ENCODE measurements at places on chromosomes 2 and 18.
A peak's percentile ranks its signal among the peaks of the same experiment; 100 is the strongest.

DNA sequence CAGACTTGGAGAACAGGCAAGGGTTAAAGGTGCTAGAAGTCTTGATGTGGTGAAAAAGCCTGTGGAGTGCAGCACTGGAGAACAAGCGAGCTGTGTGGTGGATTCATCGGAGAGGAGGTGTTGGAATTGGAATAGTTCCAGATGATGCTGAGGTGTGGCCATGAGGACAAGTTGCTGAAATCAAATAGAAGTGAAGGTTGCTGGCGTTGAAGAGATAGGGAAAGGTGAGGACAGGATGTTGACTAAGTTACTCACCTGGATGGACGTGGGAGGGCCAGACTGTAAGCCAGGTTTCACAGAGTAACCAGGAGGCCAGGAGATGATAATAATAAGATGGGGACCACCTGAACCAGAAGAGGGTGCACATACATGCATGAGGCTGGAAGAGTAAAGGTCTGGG is 173.4 kb downstream of the DIS3L2 start:
- no peak for DNase-seq

DNA sequence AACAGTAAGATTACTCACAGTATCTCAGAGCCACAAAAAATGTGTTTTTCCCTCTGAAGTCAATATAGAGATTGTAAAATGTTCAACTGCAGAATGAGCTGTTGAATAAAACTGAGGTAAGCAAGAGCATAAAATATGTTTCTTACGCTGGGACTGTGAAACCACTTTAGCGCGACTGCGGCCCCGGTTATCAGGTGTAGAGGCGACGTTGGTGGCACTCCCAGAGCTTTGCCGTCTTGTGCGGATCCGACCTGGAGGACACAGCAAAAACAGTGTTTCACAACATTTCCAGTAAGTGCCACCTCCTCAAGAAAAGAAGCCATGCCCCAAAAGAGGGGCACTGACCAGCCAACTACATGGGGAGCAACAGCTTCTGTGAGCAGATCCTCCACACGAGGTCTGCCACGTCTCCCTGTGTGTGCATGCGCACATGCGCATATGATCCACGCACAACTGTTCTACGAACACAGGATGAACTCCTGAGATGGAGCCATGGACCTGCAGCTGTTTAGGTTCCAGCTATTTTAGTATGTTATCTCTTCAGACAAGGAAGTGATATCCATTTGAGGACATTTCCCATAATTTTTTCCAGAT is 100.7 kb upstream of the RNU4ATAC start:
- no peak for DNase-seq

DNA sequence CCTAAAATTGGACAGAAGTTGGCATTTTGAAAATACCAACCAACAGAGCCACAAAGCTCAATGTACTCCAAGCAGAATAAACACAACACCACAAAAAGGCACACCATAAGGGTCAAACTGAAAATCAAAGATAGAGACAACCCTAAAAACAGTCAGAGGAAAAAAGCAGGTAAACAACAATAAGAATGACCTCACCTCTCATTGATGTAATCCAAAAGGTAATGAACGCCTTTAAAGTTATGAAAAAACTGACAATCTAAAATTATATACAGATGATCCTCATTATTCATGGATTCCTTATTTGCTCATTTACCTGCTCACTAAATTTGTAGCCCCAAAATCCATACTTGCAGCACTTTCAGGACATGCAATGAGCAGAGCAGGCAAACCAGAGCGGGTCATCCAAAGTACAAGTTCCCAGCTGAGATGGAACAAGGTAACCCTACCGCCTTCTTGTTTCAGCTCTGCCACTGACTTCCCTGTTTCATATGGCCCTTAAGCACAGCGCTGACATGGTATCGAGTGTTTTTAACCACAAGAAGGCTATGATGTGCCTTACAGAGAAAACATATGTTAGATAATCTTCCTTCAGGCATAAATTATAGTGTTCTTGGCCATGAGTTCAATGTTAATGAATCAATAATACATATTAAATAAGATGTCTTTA is 17.0 kb downstream of the RTN4 start:
- no peak for DNase-seq

DNA sequence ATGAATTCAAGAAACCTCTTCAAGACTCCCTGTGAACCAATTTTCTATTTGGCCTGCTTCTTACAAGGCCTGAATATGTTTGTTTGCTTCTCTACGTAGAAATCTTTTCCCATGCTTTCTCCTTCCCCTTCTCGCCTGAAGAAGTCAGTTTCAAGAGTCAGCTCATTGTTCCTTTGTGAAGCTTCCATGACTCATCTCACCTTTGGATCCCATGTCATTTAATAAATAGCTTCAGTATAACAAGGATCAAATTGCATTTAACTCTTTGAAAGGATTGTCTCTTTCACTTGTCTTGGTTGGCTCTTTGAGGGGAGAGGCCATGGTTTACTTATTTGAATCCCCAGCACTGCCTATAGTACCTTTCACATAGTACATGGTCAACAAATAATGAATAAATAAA is 28.4 kb downstream of the CPS1 start:
- DNase-seq: no peak

DNA sequence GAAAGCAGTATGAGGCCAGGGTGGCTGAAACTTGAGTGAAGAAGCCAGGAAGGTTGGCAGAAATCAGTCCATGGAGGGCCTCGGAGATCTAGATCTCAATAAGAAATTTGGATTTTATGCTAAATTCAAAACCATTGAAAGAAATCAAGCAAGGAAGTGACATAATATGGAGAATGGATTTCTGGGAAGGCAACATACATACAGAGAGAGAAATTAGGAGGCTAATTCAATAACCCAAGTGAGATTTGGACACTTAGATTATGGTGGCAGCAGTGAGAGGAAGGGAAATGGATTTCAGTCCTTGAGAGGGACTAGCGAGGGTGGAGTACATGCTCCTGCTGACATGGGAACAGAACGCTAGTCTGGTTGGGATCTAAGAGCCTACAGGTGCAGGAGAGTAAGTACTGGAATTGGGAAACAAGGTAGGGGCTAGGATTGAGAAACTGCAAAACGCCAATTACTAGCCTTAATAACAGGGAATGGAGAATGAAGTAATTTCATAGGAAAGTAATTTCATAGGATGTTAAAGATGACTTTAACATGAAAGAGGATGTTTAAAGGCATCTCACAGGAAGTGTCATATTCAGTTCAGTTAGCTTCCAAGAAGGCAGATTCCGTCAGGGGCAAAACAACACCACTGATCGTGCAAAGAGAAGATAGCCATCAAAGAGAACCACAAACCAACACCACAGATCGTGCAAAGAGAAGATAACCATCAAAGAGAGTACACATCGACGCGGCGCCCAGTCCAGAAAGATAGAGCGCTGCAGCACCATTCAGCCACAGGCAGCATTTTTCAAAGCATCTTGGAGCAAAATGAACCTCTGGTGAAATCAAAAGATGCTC is 27.2 kb downstream of the CDKL4 start:
- DNase-seq: peak; percentile 24

DNA sequence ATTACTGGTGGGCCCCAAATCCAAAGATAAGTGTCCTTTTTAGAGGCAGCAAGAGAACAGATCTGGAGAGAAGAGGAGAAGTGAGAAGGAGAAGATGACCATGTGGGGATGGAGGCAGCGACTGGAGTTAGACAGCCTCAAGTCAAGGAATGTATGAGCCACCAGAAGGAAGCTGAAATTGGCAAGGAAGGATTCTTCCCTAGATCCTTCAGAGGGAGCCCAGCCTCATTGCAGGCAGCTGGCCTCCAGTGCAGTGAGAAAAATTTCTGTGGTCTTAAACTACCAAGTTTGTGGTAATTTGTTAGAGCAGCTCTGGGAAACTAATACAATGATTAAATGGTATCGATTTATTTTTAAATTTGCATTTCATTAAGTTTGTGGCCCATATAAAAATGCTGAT is 167.9 kb downstream of the NCKAP5 start:
- DNase-seq: no peak

GRCh38 chr2:16656784-16657391 is 8.7 kb downstream of the CYRIA start:
- no peak for DNase-seq

DNA sequence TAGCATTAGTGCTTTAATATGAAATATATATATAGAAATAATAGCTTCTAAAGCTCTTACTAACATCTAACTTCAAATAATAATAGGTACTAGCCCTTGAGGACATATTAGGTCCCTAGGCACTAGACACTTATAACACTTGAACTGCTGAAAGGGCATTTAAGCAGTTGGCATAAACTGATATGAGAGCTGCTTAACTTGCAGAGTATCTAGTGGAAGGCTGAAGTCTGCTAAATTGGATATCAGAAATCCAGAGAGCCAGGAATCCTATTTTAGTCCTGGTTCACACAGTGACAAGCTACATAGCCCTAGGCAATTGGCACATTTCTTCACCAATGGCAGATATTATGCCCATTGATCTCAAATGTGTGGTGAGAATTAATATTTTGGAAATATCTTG is 326.9 kb upstream of the UBE2E3 start:
- no peak for DNase-seq
